Sigmoid colon (tissue), 7 donors: ENCODE measurements at places on chromosomes 11 and 22. TPM values are rescaled to one million over a fixed set of nuclear protein-coding genes. Genes with fewer than 3 reads are reported as not detected.

GRCh38 chr11:72631806-72632731 lies 42.2 kb downstream of the PDE2A start:
- peak; percentile 85 for DNase-seq

LMNTD2 gene
- 1.4 TPM for total RNA-seq

FOLH1 gene
- total RNA-seq: 4.6 TPM

SEC14L6 gene
- 0.41 TPM for total RNA-seq

DNA sequence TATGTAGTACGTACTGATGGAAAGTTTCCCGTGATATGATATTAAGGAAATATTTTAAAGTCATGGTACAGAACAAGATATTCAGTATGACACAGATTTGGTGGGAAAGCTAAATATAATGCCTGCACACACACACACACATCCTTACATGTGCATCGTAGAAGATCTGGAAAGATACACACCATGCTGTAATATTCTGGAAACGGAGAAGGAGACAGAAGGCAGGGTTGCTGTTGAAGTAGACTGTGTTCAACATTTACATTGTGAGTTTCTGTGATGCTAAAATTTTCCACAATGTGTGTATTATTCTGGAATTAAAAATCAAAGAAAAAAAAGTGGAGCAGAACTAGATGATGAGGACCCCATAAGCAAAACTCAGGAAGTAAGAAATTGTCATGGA lies 118.0 kb downstream of the RRAS2 start:
- DNase-seq: no peak

DNA sequence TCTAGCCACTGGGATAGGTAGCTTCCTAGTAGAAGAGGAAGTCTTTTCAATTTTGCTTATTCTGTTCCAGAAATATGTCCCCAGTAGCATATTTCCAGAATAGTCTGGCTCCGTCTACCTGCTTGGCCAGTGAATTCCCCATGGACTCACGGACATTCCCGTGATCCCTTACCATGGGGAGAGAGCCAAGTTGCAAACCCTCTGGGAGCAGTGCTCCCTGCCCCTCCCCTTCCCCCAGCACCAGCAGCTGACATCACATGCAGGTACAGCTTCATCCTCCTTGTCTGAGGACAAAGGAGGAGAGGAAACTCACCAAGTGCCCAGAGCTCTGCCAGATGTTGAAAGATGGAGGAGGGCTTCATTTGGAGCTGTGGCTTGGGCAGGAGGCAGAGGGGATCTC lies 61.2 kb downstream of the GRAMD1B start:
- DNase-seq: no peak

GRCh38 chr22:26608129-26608528 lies 9.7 kb downstream of the CRYBB1 start:
- DNase-seq: no peak

DNA sequence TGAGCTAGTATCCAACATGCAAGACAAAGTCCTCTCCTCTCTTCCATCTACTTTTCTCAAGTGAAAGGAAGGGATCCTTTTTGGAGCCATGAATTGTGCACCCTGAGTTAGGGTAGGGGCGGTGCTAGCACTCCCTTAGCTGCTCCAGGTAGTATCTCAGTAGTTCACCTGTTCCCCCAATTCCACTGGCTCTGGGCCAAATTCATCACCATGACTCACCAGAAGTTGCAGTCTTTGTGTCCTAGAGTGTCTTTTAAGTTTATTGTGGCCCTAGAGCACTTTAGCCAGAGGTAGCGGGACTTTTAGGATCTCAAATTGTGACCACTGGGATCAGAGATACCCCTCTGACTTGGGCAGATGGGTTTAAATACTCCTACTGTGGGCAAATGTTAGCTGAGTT lies 398.6 kb upstream of the ANO5 start:
- DNase-seq: no peak

DNA sequence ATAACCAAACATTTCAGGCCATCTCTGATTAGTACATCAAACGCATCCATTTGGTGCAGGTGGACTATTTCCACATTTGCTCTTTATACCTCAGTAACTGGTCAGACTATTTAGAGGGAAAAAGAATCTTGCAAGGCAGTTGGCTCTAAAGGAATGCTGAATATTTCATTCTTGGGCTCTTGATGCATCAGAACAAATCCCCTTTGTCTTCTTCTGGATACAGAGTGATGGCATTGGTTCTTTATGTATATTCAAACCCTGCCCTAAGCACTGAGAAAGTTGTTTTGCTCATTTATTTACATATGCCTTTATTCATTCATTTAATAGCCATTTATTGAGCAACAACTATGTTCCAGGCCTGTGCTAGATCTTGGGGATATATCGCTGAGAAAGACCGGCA lies 31.1 kb upstream of the RAB30 start:
- no peak for DNase-seq

SAA1 gene
- total RNA-seq: not detected

DNA sequence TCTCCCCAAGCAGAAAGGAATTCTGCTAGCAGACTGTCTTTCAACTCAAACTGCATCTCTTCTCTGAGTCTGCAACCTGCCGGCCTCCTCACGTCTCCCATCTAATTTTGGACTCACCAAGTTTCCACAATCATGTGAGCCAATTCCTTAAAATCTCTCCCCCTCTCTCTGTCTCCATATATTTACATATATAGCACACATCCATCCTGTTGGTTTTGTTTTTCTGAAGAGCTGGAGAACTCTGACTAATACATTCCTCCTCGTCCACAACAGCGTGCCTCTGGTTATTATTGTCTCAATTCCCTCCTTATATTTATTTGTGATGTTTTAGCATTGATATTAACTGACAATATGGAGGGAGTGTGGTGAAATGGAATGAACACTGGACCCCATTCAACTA lies 29.6 kb upstream of the FJX1 start:
- DNase-seq: no peak

GRCh38 chr11:63612181-63612580 lies 2.1 kb downstream of the PLAAT3 start:
- no peak for DNase-seq

GRCh38 chr11:62443390-62444235 lies 24.8 kb downstream of the SCGB1A1 start:
- peak; percentile 83 for DNase-seq

DNA sequence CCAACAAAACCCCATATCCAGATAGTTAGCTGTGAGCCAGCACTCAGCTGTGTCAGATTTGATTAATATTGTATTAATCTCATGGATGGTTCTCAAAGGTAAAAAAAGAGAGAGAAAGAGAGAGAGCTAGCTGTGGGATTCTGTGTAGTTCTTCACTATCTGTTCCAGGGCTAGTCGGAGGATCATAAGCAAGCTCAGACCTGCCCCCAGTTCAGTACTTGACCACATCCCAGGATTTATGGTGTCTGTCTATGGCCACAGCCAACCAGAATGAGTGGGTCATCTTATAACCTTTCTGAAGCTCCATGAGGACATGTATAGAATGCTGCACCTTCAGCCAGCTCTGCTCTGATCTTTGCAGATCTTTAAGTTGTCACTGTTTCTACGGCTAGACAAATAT lies 13.5 kb upstream of the B3GNT6 start:
- DNase-seq: no peak

GRCh38 chr11:62601122-62601371 lies 618 bp downstream of the MTA2 start:
- DNase-seq: peak; percentile 80

OVCH2 gene
- not detected for total RNA-seq

DNA sequence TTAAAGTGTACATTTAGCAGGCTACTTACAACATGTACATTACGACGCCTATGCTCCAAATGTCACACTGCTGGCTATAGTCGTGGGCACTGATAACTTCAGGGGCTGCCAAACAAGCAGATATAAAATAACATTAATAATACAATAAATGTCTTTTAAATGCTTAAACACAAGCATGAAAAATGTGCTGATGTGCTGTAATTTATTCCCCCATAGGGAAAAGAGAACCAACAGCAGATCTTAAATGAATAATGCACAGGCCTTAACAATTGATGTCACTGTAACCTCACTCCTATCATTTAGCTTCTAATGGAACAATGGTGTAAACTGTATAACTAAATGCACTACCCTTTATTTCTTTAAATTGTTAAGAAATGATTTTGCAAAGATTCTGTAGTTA lies 153.4 kb downstream of the STK33 start:
- no peak for DNase-seq

PACS1 gene
- 30.1 TPM for total RNA-seq

DNA sequence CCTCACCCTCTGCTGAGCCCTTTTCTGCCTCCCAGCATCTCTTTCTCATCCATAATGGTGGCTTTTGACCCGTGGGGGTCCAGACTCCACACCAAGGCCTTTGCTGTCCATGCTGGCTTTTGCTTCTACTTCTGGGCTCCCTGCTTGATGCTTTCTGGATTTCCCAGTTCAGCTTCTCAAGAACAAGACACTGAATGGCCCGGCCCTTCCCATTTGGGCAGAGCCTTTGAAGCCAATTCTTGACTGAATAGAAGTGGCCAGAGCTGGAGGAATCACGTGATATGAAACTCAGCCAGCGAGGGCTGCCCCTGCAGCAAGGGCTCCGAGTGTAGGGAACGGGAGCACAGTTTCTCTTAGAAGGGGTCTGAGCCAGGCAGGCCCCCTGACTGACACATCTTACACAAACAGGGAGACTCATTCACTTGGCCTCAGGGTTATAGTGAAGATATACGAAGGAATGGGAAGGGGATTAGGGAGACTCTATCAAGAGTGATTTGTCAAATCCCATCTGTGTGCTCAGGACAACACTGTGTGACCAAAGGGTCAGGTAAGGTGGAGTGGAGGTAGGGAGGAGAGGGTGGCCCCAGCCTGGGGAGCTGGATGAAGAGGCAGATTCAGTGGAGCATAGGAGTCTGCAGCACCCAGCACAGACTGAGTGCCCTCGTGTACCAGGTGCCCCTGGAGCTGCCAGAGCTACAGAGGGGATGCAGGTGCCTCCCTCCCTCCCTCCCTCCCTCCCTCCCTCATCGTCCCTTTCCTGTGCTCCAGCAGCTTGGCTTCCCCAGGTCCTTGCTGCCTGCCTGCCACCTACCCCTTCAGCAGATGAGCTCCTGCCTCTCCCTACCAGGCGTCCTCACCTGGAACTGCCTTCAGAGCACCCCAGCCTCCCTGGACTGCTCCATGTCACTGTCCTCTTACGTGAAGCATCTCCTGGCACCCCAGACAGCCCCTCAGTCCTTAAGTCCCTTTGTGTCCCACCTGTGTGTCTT lies 106.0 kb downstream of the TRIM29 start:
- DNase-seq: no peak

DNA sequence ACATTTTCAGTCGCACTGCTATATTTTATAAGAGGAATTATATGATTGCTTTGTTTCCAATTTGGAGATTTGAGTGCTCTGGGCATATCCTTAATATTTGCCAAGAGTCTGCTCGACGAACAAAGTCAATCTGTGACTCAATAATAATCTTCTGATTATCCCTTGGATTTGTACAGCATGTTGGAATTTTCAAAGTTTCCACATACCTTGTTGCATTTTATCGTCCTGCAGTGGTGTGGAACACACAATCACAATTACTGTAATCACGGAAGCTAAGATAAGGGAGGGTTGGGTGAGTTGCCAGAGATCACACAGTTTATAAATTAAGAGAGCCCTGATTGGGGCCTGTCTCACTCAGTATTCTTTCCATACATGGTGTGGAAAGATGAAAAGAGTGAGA lies 189.3 kb downstream of the GUCY1A2 start:
- no peak for DNase-seq

DNA sequence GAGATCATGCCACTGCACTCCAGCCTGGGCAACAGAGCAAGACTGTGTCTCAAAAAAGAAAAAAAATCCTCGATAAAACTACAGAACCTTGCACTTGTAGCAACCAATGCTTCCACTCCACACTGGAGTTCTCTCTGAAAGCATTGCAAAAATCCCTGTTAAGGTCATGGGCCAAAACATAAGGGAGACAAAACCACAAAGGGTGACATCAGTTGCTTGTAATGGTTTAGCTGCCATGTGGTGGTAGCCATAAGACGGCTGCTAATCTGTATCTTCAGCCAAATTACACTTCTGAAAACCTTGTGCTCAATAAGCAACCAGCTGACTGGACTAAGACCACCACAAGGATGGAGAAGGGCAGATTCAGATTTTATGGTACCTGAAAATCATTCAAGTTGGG lies 20.6 kb upstream of the TPH1 start:
- DNase-seq: no peak

DNA sequence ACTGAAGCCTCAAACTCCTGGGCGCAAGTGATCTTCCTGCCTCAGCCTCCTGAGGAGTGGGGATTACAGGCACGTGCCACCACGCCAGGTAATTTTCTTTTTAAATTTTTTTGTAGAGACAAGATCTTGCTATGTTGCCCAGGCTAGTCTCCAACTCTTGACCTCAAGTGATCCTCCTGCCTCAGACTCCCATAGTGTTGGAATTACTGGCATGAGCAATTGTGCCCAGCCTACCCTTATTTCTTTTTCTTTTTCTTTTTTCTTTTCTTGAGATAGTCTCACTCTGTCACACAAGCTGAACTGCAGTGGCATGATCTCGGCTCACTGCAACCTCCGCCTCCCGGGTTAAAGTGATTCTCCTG lies 63.9 kb downstream of the AAMDC start:
- DNase-seq: no peak

DNA sequence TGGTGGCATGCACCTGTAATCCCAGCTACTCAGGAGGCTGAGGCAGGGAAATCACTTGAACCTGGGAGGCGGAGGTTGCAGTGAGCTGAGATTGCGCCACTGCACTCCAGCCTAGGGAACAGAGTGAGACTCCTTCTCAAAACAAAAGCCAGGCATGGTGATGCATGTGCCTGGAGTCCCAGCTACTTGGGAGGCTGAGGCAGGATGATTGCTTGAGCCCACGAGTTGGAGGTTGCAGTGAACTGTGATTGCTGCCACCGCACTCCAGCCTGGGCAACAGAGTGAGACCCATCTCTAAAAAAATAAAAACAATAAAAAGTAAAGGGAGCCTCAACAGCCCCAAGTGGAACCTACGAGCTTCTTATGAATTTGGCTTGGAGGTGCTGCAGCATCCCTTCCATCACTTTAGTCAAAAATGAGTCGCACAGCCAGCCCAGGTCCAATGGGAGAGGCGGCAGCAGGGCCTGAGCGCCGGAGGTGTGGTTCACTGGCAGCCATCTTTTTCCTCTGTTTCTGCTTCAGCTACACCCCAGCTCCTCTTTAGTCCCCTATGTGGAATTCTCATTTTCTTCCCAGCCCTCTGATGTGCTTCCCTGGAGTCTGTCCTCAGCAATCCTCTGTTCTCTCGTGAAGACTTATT lies 29.2 kb upstream of the GCAT start:
- no peak for DNase-seq
